NCI-H2227 treated with DMSO at 0.1 percent for 48 hours (cell line): ENCODE measurements at places on chromosomes 7 and 10.

DNA sequence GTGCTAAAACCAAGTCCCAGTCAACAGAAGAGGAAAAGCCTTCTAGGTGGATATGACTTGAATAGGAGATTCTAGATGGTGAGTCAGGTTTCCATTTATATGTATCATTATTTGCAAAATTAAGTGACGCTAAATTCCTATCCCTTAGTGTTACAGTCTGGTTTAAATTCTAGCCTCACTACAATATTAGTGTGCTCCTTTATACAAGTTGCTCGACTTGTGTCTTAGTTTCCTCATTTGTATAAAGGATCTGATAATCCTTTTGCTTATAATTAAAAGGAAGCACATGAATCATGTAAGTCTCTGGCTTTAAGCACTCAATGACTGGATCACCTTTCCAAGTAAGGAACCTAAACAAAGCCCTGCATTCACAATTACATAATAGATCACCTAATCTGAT is 105.7 kb downstream of the SVOPL start:
- no peak for DNase-seq

DNA sequence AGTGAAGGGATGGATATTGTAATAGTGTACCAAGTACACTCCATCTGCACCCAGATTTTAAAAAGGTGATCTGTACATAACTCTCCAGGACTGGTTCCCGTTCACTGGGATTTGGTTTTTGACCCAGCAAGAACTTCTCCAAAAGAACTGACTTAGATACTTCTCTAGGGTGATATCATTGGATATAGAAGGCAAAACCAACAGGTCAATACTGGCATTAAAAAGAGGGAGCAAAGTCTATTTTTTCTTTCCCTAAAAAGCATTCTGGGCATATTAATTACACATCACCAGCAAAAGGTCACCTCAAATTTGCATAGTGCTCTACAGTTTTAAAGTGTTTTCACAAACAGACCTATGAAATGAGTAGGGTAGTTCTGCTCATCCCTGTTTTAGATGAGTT is 3.5 kb downstream of the MYPN start:
- no peak for DNase-seq

- no peak for DNase-seq
Observed at GRCh38 chr7:55005241-55005851, 13.5 kb upstream of the EGFR start.

DNA sequence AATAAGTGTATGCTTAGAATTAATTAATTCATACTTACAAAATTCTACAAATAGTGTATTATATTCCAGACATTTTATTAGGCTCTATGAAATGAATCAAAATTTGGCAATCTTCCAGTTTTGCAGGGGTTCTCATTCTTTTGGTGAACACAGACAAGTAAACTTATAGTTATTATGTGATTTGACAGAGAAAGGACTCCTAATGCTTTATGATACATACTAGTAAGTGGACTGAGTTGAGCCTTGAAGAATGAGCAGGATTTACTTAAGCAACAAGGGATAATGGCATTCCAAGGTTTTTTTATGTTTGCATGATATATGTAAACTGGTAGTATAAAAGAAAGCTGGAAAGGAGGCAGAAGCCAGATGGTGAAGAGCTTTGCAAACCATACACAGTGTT is 145.7 kb upstream of the FERD3L start:
- DNase-seq = no peak

GRCh38 chr10:62380016-62380415 is 5.8 kb downstream of the ZNF365 start:
- DNase-seq = no peak
